SHP77 treated with DMSO at 0.1 percent for 48 hours (cell line): ENCODE measurements at places on chromosomes 2 and 18.

DNA sequence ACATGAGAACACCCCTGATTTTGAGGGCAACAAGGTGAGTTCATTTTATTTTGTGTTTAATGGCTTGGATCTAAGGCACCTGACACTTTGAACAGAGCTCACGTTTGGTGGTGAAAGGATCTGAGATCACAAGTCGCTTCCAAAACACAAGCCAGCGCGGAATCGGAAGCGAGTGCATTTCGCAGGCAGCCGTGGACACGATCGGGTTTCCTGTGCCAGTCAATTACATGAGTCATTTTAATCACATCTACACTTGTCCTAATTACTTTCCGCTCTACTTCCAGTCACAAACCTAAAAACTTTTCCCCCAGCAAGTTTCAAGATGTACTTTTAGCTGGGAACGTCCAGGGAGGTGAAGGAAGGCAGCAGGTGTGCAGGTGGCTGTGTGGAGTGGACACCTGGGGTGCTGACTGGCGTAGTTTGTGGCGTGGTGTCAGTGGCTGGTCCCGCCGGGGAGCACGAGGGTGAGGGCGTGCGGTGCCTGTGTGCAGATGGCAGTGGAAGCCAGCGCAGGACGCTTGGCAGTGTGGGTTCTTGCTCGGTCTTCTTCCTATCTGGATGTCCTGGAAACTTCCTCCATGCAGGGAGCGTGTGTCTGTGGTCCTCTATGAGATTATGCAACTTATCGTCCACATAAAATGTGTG is 75.6 kb downstream of the DCDC2C start:
- no peak for DNase-seq

- DNase-seq = no peak
These were observed at the start of gene ADCY3 for GRCh38 chr2:24920098-24920808. Gene ADCY3, minus strand, starts transcription at chr2:24920237. Its CDS starts 1,250 bp downstream, at chr2:24918987.

DNA sequence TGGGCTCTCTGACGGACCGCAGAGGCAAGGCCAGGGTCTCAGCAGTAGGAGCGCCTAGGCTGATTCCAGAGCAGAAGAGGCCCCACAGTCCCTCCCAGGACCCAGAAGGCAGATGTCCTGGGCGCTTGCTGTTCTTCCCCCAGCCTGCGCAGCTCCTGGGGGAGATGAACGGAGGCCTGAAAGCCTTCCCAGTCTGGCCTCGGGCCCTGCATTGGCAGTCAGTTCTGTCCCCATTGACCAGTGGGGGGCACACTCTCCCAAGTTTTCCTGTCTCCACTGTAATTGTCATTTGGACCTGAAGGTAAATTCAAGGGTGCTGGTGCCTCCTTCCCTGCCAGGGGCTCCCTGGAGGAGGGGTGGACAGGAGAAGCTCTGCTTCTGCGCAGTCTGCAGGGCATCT is 345.7 kb downstream of the CYP26B1 start:
- no peak for DNase-seq

DNA sequence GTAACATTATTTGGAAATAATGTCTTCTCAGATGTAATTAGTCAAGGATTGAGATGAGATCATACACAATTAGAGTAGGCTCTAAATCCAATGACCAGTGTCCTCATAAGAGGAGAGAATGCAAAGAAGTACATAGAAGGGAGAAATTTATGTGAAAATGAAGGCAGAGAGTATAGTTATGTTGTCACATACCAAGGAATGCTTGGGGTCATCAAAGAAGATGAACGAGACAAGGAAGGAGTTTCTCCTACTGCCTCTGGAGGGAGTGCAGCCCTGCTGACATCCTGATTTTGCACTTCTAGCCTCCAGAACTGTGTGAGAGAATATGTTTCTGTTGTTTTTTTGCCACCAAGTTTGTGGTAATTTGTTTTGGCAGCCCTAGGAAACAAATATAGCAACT is 100.1 kb downstream of the GALNT13 start:
- DNase-seq = no peak

GRCh38 chr2:167212014-167212648 is 323.9 kb downstream of the XIRP2 start:
- DNase-seq = peak; percentile 16

GRCh38 chr2:69307579-69308064 is 79.4 kb downstream of the GFPT1 start:
- DNase-seq = no peak

DNA sequence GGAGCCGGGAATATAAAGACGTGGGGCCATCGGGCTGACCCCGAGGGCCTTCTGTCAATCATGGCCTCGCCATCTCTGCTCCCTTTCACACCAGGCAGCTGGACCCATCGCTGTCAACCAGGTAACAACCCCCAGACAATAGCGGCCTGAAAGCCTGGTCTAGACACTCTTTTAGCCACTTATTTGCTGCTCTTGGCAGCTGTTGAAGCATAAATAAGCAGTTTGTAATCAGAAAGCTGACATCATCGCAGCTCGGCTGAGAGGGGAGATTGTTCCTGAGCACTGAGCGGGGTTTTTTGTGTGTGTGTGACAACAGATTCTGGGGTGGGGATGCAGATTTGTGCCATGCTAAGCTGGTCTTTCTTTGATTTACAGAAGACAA is 423.6 kb upstream of the POU3F3 start:
- DNase-seq = no peak

DNA sequence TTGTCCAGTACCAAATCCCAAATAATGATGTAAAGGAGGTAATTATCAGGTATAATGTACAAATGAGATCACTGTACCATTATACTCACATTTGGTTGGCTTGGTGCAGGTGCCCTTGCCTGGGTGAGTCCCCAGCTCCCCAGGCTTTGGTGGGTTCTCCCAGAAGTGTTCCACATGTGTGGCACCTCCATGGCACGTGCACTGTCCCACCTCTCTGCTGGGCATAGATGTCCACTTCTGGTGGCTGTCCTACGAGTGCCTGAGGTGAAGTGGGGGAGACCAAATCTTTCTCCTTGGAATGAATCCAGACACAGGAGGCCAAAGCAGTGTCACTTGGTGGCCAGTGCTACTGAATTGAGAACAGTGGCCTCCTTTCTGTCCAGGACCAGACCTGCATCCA is 162.4 kb upstream of the SESTD1 start:
- no peak for DNase-seq

GRCh38 chr2:207792244-207792785 is 22.6 kb upstream of the FZD5 start:
- DNase-seq = no peak
